ENCODE measurements at places on chromosomes 4 and X.

- DNase-seq = no peak
Measured at GRCh38 chr4:10087152-10087791, 29.3 kb downstream of the WDR1 start.

DNA sequence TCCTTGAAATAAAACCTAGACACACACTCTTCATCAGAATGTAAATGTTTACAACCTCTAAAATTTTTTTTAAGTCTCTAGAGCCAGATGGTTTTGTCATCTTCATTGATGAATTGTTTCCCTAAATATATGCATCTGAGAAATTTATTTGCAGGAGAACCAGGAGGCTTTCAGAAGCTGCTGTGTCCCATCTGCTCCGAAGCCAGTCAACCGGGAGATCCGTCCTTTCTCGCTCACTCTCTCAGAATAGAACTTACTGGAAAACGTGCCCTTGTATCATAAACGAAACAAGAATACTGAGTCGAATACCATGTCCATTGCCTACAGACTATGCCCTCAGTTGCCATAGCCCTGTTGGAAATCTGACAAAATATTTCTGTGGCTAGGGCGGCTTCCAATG, 103.5 kb downstream of the SLC34A2 start:
- no peak for DNase-seq

- no peak for DNase-seq
Measured at GRCh38 chrX:5278908-5279307, 949.8 kb downstream of the NLGN4X start.

- no peak for DNase-seq
Measured at GRCh38 chrX:121902463-121902862, 855.1 kb downstream of the GLUD2 start.

GRCh38 chrX:53383376-53384076, 38.9 kb downstream of the SMC1A start:
- no peak for DNase-seq

All from right kidney (tissue), 9 donors.